ENCODE measurements at places on chromosomes 11 and 22.
A peak's percentile ranks its signal among the peaks of the same experiment; 100 is the strongest.

- no peak for DNase-seq
These were observed 105.7 kb downstream of the MICAL2 start for GRCh38 chr11:12216041-12216451.

DNA sequence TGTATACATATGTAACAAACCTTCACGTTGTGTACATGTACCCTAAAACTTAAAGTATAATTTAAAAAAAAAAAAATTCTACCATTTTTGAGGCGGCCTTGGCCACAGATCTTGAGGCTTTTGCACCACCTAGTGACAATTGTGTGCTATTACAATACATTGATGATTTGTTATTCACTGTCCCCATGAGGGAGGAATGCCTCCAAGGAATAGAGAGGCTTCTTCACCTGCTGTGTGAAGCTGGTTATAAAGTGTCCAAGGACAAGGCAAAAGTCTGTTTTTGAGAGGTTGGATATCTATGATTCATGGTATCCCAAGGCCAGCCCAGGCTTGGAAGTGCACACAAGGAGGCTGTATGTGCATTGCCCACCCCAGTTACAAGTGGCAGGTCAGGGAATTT is 30.7 kb downstream of the SLC22A25 start:
- DNase-seq: peak; percentile 11

DNA sequence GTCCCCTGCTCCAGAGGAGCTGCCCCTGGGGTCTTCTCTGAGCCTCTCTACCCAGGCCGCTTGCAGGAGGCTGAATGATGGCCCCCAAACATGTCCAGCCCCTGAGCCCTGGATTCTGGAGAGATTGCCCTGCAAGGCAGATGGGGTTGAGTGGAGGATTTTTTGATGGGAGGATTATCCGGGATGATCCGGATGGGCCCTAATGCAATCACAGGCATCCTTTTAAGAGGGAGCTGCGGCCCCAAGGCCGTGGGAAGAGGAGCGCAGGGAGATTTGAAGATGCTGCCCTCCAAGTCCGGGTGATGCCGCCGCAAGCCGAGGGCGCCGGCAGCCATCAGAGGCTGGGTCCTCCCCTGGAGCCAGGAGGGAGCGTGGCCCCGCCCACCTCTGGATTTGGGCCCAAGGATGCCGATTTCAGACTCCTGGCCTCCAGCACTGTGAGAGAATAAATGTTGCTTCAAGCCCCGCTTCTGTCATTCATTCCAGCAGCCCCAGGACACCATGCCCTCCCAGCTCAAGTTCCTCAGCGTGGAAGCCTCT is 66.0 kb downstream of the WNT7B start:
- no peak for DNase-seq

- DNase-seq: no peak
These were observed 194.3 kb upstream of the ANO3 start for GRCh38 chr11:26137651-26138050.

DNA sequence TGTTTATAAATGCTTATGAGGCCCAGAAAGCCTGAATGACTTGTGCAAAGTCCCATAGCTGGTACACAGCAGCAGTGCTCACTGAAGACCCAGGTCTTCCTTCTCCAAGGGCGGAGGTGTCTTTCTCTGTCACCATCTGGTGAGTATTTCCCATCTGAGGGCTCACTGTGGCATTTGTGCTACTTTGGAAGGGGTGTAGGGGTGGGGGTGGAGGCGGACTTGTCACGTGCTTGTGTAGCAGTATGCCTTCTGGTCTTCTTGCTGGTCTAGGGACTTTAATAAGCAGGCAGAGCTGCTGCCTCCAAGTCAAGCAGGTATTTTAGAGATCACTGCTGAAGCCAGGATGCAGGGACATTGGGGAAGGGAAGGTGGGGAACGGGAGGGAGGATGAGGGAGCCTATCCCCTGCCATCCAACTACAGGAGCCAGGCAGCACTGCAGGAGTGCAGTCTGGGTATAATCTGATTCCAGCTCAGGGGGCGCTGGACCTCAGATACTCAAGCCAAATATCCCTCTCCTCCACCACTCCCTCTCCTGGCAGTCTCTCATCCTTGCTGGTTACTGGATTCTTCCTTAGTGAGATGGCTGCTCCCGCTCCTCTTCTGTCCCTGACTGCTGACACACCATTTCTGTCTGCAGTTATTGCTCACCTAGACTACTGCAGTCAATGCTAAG is 3.4 kb downstream of the ABCC8 start:
- peak; percentile 5 for DNase-seq

DNA sequence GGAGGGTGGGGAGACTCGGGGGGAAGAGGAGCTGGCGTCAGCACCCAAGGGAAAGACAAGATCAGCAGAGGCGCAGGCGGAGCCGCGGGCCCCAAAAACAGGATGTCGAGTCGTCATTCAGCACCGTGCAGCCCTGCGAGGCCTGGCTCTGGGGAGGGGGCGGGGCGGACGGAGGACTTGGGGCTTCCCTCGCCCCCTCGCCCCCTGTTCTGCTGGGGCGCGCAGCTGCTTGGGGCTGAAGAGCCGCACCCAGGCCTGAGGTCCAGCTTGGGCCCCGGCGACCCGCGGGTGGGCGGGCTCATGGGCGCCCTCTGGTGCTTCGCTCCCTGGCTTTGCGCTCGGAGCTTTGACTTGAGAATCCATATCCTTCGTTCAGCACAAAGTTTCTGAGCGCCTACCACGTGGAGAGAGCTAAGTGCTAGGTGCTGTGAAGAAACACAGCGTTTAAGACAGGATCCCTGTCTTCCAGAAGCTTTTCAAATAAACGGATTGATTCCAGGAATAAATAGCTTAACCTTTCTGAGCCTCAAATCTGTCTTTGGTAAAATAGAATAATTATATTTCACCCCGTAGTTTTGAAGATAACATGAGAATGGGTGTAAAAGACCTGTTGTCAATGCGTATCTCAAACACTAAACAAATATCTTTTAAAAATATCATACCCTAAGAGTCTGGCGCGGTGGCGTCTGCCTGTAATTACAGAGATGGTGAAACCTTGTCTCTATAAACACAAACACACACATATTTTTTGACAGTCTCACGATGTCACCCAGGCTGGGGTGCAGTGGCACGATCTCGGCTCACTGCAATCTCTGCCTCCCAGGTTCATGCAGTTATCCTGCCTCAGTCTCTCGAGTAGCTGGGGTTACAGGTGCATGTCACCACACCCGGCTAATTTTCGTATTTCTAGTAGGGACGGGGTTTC is 929 bp upstream of the RHOG start:
- peak; percentile 93 for DNase-seq

DNA sequence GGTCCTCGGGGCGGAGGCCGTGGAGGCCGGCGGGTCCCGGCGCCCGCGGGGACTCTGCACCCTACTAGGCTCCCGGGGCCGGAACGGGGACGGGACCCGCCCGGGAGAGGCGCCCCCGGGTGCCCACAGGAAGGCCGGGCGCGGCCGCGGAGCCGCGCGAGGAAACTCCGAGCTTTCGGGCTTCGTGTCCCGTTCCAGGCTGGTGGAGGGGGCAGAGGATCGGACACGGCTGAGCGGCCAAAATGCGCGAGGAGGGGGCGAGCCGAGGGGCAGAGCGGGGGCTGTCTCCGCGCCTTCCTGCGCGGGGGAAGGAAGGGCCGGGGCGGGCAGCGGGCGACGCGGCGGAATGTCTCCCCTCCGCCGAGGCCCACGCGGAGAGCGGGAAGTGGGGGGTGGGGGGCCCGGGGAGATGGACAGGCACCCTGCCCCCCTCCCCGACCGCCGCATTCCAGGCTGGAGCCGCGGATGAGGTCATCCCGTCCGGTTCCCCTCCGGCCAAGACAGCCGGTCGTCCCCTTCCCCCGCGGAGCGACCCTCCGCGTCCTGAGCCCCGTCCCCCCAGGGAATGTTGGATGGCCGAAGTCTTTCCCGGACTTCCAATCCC is 430 bp downstream of the CDC42EP1 start:
- peak; percentile 93 for DNase-seq

Measured in astrocyte of the hippocampus (primary cell).